ENCODE measurements at places on chromosomes 11 and 22.

- no peak for DNase-seq
These were observed 204.2 kb downstream of the GRM5 start for GRCh38 chr11:88861618-88862017.

- no peak for DNase-seq
These were observed at the start of gene PLCB3 for GRCh38 chr11:64251016-64251752. PLCB3 (plus strand) TSS chr11:64251530; CDS start chr11:64251650, 120 bp downstream.

DNA sequence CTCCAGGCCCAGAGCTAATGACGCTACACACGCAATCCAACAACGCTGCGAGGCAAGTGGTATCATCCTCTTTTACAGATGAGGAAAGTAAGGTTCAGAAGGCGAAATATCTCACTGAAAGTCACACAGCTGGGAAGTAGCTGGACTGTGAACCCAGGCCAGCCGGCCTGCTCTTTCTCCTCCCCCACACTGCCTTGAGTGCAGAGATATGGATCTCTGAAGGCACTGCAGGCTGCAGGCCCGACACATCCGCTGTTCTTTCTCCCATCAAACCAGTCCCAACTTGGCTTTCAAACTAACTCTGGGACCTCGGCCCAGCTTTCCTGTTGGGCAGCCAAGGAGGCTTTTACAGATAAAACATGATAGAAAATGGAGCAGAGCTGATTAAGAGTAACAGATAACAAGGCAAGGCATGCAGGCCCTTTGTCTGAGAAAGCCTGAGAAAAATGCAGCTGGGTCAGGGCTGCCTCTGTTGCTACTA lies 64.0 kb upstream of the PTPRJ start:
- no peak for DNase-seq

- no peak for DNase-seq
These were observed 25.1 kb downstream of the KIAA1671 start for GRCh38 chr22:24977370-24978221.

DNA sequence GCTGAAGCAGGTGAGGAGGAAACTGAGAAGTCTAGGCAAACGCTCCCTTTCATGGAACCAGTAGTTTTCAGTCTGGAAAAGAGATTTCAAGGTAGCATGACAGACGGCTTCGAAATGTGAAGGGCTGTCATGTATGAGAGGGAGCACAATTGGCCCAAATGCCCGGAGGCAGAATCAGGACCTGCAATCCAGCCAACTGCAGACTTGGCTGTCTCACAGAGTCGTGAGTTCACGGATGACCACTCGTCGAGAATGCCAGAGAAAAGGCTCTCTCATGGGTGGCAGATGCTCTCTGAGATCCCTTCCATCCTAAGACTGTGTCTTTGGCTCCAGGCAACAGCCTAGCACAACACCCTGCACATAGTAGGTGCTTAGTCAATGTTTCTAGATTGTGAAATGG lies 134.8 kb downstream of the DSCAML1 start:
- no peak for DNase-seq

DNA sequence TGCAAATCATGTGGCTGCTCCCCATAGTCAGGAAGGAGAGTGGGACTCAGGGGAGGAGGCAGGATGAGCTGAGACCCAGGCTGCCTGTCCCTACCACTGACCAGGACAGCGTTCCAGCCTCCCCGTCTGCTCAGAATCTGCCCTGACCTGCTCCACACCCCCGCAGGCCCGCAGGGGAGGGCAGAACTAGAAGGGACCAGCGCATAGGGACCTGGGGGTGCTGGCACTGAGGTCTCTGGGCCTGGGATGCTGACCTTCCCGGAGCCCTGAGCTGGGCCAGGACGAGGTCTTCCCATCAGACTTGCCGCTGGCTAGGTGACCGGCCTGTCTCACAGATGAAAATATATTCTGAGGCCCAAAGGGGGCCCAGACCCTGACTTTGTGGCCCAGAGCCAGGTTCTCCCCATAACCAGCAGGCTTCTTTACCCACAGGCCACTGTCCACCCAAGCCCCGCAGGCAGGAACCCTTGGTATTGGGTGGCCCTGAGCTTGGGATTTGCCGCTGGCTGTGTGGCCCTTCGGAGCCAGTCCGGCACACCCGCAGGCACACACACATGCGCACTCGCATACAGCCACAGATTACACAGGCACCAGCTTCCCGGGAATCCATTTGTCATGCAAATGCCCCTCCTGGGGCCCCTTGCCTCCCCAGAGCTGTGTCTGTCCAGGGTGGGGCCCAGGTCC lies 13.8 kb upstream of the PIM3 start:
- DNase-seq = no peak

GRCh38 chr11:62708793-62709192 lies 1.3 kb downstream of the GNG3 start:
- DNase-seq = no peak

- no peak for DNase-seq
These were observed 138.1 kb upstream of the E2F8 start for GRCh38 chr11:19378814-19379213.

DNA sequence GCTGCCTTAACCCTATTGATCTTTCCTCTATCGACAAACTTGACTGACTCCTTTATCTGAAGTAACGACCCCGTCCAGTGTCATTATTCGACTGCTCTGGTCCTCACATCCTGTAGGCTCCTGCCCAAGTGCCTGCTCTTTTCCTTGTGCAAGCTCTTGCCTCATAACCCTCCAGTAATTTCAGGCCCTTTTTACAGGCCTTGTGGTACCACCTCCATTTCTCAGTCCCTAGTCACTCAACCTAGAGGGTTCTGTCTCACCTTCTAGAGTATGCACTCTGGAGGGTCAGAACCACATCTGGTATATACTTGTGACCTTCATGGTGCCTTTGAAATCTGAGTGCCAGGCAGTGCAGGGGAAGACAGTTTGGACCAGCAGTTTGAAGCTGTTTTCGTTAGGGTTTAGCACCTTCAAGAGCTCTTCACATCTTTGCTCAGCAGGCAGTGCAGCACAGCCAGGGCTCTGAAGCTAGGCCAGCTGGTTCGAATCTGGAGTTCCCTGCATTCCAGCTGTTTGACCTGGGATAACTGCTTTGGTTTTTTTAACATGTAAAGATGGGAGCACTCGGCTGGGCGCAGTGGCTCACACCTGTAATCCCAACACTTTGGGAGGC lies 11.2 kb downstream of the SNRPD3 start:
- no peak for DNase-seq

DNA sequence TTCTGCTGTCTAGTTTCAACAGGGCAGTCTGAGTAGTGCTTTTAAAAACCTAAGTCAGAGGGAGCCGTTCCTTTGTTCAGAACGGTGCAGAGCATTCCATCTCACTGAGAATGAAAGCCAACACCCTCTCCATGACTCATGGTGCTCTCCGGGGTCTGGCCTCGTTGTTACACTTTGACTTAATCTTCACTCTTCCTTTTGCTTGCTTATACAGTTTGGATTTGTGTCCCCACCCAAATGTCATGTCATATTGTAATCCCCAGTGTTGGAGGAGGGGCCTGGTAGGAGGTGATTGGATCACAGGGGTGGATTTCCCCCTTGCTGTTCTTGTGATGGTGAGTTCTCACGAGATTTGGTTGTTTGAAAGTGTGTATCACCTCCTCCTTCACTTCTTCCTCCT lies 292.2 kb downstream of the ST3GAL4 start:
- no peak for DNase-seq

DNA sequence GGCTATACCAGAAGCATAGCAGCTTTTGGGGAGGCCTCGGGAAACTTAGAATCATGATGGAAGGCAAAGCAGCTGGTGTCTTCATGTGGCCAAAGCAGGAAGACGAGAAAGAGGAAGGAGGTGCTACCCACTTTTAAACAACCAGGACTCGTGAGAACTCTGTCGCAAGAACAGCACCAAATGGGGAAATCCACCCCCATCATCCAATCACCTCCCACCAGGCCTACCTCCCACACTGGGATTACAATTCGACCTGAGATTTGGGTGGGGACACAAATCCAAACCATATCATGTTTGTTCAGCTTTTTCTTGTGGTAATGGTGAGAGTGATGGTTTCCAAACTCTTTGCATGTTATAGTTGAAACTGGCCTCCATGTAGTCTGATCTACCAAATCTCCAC lies 32.5 kb upstream of the OR10D3 start:
- DNase-seq = peak; percentile 71

DNA sequence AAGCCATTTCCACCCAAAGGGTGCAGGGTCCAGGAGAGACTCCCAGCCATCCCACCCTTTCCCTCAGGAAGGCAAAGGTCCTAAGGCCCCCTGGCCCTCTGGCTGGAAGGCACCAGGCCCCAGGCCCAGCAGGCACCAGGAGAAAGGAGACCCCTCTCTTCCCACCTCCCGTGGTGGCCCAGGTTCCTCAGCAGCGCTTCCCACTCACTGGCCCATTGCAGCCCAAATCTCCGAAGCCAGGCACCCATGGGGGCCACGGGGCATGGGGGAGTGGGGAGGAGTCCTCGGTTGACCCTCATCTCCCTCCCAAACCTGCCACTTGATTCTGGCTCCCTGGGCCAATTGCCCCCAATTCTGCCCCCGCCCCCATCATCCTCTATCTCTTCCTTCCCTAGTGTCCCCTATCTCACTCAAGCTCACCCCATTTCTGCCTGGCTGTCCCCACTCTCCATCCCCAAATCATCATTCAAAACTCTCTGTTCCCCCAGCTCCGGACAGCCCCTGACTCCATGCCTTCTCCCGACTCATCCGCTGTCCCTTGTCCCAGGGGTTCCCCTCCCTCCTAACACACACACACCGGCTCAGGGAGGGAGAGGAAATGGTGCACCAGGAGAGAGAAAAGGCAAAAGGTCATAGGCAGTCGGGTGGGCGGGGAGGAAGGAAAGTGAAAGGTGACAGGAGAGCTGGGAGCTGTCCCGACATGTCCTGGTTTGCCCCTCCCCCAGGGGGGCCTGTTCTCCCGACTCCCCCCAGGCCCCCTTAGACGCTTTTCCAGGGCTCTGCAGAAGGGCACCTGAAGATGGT lies 1.2 kb downstream of the LIF start:
- DNase-seq = no peak

- DNase-seq = no peak
These were observed 65.6 kb downstream of the INSC start for GRCh38 chr11:15180212-15180792.

GRCh38 chr11:118366287-118366686 lies 6.9 kb downstream of the UBE4A start:
- no peak for DNase-seq

DNA sequence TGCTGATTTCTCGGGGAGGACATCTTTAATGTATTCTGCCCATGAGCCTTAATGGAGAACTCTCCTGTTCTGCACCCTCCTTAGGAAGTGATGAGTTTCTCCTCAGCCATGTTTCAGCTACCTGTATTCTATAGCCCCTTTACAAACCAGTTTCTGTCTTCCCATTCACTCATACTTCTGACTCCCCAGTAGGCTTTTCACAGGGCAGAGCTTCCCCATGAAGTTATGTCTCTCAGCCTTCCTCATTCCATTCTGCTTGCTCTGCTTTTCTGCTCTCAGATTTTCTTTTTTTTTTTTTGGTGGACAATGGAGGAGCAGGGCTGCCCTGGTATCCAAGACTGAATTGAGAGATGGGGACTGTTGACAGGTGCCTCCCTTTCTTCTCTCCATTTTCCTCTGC lies 4.3 kb upstream of the OR52R1 start:
- DNase-seq = no peak

GRCh38 chr11:78829146-78829545 lies 254.5 kb upstream of the NARS2 start:
- DNase-seq = no peak

GRCh38 chr11:45988921-45989320 lies 66.5 kb downstream of the LARGE2 start:
- DNase-seq = no peak

DNA sequence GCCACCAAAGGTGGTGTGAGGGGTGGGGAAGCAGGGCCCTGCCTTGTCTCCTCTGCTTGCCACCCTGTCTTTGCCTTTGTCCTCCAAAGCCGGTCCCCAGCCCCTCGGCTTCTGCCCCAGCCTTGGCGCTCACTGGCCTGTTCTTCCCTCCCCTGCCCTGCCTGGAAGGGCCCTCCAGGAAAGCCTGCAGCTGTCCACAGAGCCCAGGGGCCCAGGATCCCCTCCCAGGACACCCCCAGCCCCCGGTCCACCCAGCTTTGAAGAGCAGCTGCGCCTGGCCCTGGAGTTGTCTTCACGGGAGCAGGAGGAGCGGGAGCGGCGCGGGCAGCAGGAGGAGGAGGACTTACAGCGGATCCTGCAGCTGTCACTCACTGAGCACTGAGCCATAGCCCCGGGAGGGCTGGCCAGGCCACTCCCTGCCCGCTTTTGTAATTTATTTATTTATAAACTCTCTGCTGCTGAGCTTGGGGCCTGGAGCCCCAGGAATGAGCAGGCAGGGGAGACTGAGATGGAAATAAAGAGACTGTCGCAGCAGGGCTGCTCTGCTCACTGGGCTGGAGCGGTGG lies 1.3 kb upstream of the SSH3 start:
- DNase-seq = no peak

DNA sequence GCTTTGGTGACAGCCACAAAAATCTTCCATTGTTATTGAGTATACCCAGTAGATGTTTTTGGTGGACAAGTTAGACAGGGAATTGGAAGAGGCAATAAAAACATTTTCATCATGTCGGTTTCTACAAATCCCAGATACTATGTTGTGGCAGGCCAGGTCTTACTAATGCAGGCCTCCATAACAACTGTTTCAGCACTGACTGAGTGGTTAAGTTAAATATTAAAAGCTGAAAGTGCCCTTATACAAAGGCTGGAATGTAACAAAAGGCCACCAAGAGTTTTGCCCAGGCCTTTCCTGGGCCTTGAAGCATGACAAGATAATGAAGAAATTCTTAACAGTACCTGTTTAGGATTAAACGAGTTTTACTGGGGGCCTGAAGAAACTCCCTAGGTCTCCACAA lies 29.3 kb downstream of the DMC1 start:
- no peak for DNase-seq

GRCh38 chr11:65429724-65430405 lies 7.3 kb downstream of the NEAT1 start:
- DNase-seq = peak; percentile 61

- no peak for DNase-seq
These were observed 4.0 kb upstream of the ARHGAP42 start for GRCh38 chr11:100683126-100683525.

DNA sequence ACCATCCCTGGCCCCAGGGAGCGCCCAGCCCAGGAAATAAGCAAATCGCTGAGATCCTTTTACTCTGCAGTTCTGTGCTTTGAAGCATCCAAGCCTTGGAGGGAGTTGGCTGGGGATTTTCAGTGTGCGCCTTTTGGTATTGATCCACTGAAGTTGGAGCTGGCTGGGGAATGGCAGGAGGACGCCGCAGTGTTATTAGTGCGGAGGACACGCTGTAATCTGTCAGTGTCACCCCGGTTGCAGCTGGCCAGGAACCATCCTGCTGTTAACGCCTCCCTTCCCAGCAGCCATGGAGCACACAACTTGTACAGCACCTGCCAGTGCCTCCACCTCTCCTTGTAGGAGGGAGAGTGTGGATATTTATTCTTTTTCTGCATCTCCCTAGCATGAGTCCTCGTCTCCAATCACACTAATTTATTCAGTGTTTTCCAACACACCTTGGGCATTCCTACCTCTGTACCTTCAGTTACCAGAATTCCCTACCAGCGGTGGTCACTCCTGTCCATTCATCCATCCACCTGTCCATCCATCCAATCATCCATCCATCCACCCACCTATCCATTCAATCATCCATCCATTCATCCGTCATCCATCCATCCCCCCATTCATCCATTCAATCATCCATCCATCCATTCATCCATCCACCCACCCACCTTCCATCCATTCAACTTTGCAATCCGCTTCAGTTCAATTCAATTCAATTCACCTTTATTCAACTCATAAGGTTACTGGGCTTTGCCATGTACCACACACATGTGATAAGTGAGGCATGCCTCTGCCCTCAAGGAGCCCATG lies 21.9 kb upstream of the EIF3D start:
- DNase-seq = no peak

All from common myeloid progenitor, CD34-positive (primary cell).